CD4-positive, alpha-beta T cell treated with Interleukin-4 for 4 hours (primary cell): ENCODE measurements at places on chromosomes 3 and 15.
A peak's percentile ranks its signal among the peaks of the same experiment; 100 is the strongest.

- no peak for DNase-seq
Observed at GRCh38 chr3:169668072-169668956, 4.8 kb upstream of the MECOM start.

GRCh38 chr3:159146856-159147435 lies 345.1 kb downstream of the MFSD1 start:
- DNase-seq, result no peak

- no peak for DNase-seq
Observed at GRCh38 chr15:55613727-55614126, 25.6 kb upstream of the PYGO1 start.

DNA sequence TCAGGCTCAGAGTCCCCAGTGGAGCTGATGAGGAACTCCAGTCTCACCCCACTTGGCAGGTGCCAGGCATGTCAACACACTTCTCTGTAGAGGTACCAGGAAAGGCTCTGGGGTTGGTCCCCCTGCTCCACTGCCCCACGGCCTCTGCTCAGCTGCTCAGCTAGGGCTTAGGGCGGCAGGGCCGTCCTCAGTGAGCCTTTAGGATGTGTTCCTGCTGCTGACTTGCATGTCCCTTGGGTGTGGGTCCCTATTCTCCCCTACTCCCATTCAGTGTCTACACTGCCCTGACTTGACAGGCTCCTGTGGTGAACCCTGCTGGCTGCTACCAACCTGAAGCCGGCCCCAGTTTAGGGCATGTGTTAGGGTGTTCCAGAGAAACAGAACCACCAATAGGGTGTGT lies 17.9 kb upstream of the POLG start:
- DNase-seq, result no peak

- no peak for DNase-seq
Observed at GRCh38 chr3:14123308-14124222, 1.1 kb downstream of the CHCHD4 start.

GRCh38 chr3:171058058-171058457 lies 31.5 kb upstream of the SLC2A2 start:
- no peak for DNase-seq

DNA sequence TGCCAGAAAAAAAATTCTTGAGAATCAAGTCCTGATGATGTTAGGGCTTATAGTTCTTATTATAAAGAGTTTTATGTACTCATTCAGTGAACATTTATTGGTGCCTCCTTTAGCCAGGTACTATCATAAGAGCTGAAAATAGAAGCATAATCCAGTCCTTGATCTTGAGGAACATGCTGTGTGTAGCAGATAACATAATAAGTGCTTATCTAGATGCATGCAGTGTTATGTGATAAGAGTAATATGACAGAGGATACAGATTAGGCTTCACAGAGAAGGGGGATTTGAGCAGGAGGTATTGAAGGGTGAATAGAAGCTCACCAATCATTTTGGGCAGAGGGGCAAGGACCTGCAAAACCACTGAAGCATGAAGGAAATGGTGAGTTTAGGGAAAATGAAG lies 1.1 kb downstream of the CCR2 start:
- DNase-seq, result no peak

DNA sequence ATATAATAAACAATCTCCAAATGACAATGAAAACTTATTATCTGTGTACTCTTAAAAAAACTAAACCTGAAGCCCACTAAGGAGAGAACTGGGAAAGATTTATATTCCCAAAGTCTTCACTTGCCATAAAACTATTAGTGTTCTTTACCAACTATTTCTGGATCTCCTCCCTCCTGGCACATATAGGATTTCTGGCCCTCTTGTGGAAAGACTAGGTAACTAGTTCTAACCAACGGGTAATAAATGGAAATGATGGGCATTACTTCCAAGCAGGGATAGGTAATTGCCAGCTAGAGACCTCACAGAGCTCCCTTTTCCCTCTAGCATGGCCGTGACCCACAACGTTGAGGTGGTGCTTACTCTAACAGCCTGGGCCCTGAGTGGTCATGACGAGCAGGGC lies 110.1 kb downstream of the DNAH12 start:
- no peak for DNase-seq

DNA sequence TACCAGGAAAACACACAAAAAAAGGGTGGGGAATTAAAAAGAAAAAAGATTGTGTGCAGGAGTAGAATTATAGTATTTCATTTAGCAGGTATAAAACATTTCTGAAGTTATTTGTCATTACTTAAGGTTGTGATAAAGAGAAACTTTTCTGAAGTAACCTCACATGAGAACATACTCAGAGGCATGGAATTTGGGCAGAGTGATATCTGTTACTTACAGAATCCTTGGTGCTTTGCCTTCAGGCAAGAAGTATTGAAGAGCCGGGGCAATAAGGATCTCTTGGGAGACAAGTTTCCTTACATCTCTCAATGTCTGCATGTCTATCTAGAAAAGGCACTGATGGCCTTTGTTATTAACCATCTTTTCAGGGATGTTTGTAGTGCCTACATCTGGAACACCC lies 179.7 kb upstream of the ROBO1 start:
- DNase-seq, result no peak

- no peak for DNase-seq
Observed at GRCh38 chr3:186142393-186142932, 33.6 kb upstream of the ETV5 start.

GRCh38 chr3:65096110-65096745 lies 408.4 kb upstream of the ADAMTS9 start:
- DNase-seq, result no peak

DNA sequence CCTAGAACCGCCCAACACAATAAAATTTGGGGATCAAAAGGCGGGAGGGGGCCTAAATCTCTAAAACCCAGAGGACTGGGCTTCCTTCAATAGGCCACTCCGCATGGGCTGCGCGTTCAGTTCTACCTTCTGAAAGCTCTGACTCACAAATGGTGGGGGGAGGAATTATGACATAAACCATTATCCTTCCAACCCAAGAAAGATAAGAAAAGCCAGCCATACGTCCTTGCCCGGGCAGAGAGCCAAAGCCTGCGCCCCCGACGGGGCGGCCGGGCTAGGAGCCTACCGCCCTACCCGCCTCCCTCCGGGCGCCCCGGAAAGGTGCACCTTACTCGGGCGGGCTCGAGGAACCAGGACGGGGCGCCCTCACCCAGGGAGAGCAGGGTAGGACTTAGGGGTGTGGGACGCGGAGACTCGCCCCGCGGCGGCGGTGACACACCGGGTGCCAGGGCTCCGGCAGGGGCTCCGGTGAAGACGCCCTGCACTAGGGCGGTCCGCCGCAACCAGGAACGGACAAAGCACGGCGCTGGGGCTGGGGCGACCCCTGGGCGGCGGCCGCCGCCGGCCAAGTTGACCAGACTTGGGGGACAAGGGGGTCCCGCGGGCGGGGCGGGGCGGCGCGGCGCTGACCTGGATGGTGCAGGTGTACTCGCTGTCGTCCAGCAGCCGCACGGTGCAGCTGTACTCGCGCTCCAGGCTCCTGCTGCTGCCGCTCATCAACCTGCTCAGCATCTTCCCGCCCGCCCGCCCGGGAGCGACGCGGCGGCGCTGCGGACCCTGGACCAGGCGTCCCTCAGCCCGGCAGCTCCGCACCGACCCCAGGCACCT lies 534 bp downstream of the FRMD5 start:
- peak; percentile 8 for DNase-seq

DNA sequence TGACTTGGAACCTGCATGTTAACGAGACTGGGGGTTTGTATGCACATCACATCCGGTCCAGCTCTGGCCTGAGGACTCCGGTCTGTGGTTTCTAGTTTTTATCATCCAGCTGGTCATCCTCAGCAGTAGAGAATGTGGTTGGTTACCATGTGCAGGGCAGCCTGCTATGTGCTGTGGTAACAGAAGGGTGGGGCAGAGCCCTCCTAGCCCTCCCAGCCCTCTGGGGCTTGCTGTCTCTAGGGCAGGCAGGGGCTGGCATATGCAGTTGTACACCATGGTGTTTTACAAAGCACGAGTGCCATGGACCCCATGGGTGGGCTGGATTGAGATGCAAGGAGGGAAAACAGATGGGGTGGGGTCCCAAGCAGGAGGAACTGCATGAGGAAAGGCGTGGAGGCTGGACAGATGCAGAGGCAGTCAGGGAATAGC lies 70.2 kb downstream of the APBA2 start:
- no peak for DNase-seq

GRCh38 chr3:24185738-24186384 lies 240.8 kb downstream of the NR1D2 start:
- DNase-seq, result peak; percentile 8

- no peak for DNase-seq
Observed at GRCh38 chr3:49780080-49780974, 6.0 kb downstream of the IP6K1 start.

GRCh38 chr3:65666448-65667091 lies 372.1 kb downstream of the MAGI1 start:
- DNase-seq, result no peak

GRCh38 chr3:49785565-49786356 lies 581 bp downstream of the IP6K1 start:
- no peak for DNase-seq

- no peak for DNase-seq
Observed at GRCh38 chr3:158103081-158103886, 2.9 kb downstream of the SHOX2 start.

DNA sequence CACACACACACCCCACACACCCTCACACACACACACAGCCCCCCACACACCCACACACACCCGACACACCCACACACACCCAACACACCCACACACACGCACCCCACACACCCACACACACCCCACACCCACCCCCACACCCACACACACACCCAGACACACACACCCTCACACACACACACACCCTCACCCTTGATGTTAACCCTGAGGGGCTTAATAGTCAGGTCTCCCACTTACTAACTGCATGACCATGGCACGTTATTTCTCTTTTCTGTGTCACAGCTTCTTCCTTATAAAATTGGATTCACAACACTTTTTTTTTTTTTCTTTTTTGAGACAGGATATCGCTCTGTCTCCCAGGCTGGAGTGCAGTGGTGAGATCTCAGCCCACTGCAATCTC lies 2.8 kb downstream of the GRM2 start:
- no peak for DNase-seq
